ENCODE measurements at places on chromosomes 2 and 18. TPM values are rescaled to one million over a fixed set of nuclear protein-coding genes. Genes with fewer than 3 reads are reported as not detected.

PAX8 gene
- 2.7 TPM for total RNA-seq

SKOR2 gene
- not detected for total RNA-seq

GRCh38 chr2:200408428-200409316 lies 101.2 kb downstream of the KCTD18 start:
- no peak for DNase-seq

- DNase-seq: no peak
Observed at GRCh38 chr18:28432339-28432738, 255.4 kb upstream of the CDH2 start.
